ENCODE measurements at places on chromosomes 5 and 9.

DNA sequence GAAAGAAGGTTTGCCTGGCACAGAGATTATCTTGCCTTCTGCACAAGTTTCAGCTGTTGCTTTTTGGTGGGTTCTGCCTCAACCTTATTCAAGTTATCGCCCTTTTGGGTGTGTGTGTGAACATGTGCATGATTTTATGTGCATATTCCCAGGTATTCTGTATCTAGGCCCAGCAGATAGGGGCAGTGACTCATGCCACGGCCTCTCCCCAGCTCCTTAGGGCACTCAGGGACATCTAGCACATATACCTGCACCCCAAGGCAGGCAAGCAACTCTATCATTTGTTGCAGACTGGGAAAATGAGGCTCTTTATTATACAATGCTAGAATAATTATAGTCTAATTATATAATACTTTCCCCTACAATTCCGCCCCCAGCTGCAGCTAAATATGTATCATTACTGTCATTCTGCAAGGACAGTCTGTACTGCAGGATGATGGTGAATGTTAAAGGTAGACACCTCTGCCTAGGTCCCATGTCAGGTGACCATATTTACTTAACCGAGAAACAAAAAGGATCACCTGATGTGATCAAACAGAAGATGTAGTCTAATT, 128.9 kb downstream of the PDE8B start:
- no peak for DNase-seq
- H3K4me3 ChIP-seq, result no peak overlapping the region
- H3K36me3 ChIP-seq, result no peaks in the 10 kb centered on the region
- no peak overlapping the region for H3K27ac ChIP-seq

DNA sequence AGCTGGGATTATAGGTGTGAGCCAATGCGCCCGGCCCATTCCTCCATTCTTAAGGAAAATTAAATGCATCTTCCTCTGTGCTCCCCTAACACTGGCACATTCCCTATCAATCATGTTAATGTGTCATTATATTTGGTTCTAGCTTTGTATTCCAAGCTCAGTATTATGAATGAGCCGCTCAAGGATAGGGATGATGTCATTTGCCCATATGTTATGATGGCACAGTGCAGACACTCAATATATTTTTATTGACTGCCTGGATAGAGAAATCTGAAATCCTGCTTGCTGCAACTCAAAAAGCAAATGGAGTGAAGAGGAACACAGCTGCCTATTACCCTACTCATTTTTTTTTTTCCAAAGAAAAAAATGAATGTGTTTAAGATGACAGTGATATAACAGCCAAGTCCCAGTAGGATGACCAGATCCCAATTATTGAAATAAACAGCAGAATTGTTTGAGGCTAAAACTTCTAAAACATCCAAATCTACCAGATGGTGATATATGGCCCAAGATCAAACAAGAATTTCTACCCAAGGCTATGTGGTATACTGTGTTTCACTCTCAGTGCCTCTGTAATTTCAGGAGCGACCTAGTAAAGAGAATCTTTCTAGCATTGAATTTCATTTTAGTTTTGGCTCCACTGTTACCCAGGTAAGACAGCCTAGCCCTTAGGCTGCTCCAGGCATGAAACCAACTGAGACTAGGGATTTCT, 16.3 kb downstream of the SUSD1 start:
- H3K4me3 ChIP-seq, result no peak overlapping the region
- no peaks in the 10 kb centered on the region for H3K27me3 ChIP-seq
- no peaks in the 10 kb centered on the region for H3K36me3 ChIP-seq
- DNase-seq, result no peak

GRCh38 chr5:16271851-16272250, 92.3 kb upstream of the MARCHF11 start:
- no peaks in the 10 kb centered on the region for H3K36me3 ChIP-seq
- H3K4me3 ChIP-seq, result no peak overlapping the region
- H3K27me3 ChIP-seq, result no peaks in the 10 kb centered on the region
- no peaks in the 10 kb centered on the region for H3K4me1 ChIP-seq
- H3K27ac ChIP-seq, result no peak overlapping the region

DNA sequence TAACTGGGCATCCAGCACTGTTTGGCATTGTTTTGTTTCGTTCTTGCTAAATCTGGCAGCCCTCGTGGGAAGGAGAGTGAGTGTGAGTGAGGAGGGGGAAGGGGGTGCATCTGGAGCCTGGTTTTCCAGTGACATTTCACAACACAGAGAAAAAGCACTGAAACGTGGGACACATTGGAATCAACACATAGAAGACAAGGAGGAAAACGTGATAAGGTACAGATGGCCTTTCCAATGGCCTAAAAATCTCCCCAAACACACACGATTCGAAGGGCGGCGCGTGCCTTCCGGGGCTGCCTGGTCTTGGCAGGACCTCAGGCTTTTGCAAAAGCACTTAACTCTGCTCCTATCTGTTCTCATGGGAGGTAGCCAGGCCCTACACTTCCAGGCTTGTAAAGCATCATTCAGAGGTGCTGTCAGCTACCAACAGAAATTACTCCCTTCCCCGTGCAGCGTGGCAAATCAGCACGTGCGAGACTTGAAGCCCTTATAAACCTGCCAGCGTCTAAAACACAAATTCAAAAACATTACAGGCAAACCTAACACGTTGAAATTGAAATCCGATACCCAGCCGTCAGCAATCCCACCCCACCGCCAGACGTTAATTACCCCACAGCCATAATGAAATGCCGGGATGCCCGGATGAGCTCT, 129.4 kb downstream of the OLFM1 start:
- no peak for DNase-seq
- no peaks in the 10 kb centered on the region for H3K36me3 ChIP-seq
- H3K4me3 ChIP-seq, result no peak overlapping the region
- H3K27me3 ChIP-seq, result no peaks in the 10 kb centered on the region
- H3K27ac ChIP-seq, result no peak overlapping the region

DNA sequence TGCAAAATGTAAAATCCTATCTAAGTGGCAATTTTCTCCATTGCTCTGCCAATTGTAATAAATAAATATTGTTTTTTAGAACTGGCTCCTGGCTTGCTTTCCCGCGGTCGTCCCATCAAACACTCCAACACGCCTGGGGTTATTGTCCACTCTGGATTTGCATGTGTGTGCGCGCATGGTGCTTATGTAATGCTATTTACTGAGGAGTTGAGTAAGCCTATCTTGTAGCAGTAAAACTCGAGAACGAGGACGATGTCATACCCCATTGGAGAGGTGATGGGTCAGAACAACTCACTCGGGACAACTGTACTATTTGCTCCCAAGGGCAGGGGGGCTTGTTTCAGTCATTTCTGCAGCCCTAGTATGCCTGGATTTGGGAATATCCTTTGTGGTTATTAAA, 220.9 kb downstream of the PAX5 start:
- no peak overlapping the region for H3K4me3 ChIP-seq
- no peaks in the 10 kb centered on the region for H3K4me1 ChIP-seq
- no peak for DNase-seq
- no peaks in the 10 kb centered on the region for H3K36me3 ChIP-seq
- no peak overlapping the region for H3K27ac ChIP-seq

GRCh38 chr5:52738095-52738506, 49.6 kb upstream of the ITGA1 start:
- DNase-seq, result no peak
- no peak overlapping the region for H3K4me3 ChIP-seq
- peaks cover 8% of the 10 kb centered on the region for H3K4me1 ChIP-seq
- no peaks in the 10 kb centered on the region for H3K36me3 ChIP-seq
- H3K27me3 ChIP-seq, result no peaks in the 10 kb centered on the region

DNA sequence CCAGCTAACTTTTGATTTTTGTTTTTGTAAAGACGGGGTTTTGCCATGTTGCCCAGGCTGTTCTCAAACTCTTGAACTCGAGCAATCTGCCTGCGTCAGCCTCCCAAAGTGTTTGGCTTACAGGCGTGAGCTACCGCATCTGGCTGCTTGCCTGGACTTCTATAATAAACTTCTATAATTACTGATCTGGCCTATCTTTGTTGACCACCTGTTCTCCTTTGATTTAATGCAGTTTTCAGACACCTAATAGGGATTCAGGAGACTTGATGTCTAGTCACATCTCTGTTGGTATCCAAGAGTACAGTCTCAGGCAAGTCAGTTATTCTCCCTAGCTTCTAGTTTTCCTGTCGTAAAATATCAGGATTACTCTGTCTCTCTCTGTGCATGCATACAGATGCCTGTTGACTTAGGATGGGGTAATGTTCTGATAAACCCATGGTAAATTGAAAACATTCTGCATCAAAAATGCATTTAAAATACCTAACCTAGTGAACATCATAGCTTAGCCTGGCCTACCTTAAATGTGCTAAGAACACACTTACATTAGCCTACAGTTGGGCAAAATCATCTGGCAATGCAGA, 51.5 kb upstream of the NR3C1 start:
- no peak for DNase-seq
- H3K4me1 ChIP-seq, result no peaks in the 10 kb centered on the region
- no peaks in the 10 kb centered on the region for H3K27me3 ChIP-seq
- H3K27ac ChIP-seq, result no peak overlapping the region
- no peaks in the 10 kb centered on the region for H3K36me3 ChIP-seq

- H3K36me3 ChIP-seq, result no peaks in the 10 kb centered on the region
- H3K4me3 ChIP-seq, result no peak overlapping the region
- no peak overlapping the region for H3K27ac ChIP-seq
- no peaks in the 10 kb centered on the region for H3K4me1 ChIP-seq
- H3K27me3 ChIP-seq, result no peaks in the 10 kb centered on the region
- no peak for DNase-seq
Observed at GRCh38 chr5:163677092-163677491, 171.7 kb downstream of the MAT2B start.

DNA sequence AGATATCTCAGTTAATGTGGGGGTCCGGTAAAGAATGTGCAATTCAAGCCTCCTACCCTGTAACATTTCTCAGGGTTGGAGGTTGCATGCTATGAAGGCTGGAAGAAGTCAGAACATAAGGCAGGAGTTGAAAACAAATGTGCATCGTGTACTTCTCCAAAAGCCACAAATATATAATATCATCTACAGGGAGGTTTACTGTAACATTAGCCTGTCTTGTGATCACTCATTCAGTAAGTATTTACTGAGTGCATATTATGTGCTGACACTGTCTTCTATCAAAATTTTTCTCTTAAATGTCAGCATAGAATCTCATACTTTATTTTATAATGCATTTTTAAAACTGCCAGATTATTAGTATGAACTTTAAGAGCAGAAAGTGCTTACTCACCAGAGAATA, 105.6 kb upstream of the ZNF366 start:
- no peaks in the 10 kb centered on the region for H3K27me3 ChIP-seq
- no peaks in the 10 kb centered on the region for H3K4me1 ChIP-seq
- no peak overlapping the region for H3K4me3 ChIP-seq

GRCh38 chr5:77637170-77637997, 1.1 kb downstream of the OTP start:
- no peak overlapping the region for H3K27ac ChIP-seq
- H3K36me3 ChIP-seq, result no peaks in the 10 kb centered on the region
- H3K4me3 ChIP-seq, result no peak overlapping the region
- H3K27me3 ChIP-seq, result peaks cover 100% of the 10 kb centered on the region
- H3K4me1 ChIP-seq, result no peaks in the 10 kb centered on the region

DNA sequence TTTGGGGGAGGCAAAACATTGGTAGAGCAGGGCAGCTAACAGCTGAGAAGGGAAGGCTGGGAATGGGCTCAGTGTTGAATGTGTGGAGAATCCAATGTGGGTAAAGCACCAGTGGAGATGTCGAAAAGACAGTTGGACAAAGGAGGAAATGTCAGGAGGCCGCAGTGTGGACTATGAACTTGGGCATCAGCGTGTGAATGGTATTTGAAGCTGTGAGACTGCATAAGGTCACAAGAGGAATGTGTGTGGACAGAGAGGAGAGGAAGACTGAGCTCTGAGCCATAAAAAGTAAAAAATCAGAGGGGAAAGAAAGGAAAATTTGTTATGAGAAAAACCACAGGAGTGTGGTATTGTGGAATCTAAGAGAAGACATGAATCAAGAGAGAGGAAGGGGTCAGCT, 99.4 kb upstream of the ADAMTS16 start:
- no peaks in the 10 kb centered on the region for H3K27me3 ChIP-seq
- H3K4me1 ChIP-seq, result no peaks in the 10 kb centered on the region
- no peak overlapping the region for H3K4me3 ChIP-seq
- DNase-seq, result no peak
- H3K27ac ChIP-seq, result no peak overlapping the region

DNA sequence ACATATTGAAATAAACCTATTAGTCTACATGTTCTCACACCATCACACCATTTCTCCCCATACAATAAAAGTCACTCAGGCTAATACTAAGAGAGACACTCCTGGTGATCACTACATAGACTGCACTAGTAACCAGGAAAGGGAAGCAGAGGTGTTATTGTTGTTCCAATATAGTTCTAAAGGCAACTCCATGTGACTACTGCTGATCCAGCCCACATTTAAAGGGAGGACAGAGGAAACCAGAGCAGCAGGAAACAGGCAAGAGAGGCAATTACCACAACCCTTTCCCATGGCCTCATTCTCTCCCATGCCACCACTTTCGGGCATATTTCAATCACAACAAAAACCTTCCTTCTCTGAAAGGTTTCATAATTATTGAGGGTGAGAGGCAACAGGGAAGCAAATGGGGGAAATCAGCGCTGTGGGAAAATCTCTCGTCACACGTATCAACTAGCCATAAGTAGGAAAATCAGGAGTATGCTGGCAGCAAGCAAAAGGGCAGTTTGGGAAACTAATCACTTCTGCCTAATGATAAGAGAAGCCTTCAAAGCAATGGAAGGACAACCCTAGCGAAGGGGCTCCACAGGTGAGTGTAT, 1.8 kb downstream of the UBAP2 start:
- H3K27ac ChIP-seq, result peak overlapping the region; percentile 5
- H3K4me1 ChIP-seq, result peaks cover 14% of the 10 kb centered on the region
- no peaks in the 10 kb centered on the region for H3K27me3 ChIP-seq

DNA sequence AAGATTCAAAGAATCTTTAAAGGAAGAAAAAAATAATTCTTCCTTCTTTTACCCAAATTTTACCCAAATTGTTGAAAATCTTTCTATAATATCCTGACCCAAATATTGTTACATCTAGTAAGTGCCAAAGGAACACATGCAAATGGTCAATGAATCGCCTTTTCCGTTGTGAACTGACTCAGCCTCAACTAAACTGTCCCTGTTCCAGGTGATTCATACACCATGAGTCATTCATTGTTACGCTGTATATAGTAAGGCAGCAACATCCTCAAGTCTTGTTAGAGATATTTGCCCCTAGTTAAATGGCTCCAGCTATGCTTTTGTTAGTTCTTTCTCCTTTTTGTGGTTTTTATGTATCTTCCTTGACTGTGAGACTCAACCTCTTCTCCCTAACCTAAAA, 9.7 kb downstream of the PTGER4 start:
- no peak overlapping the region for H3K4me3 ChIP-seq
- no peak overlapping the region for H3K27ac ChIP-seq

- H3K4me1 ChIP-seq, result no peaks in the 10 kb centered on the region
- H3K27me3 ChIP-seq, result no peaks in the 10 kb centered on the region
- no peak for DNase-seq
- H3K36me3 ChIP-seq, result no peaks in the 10 kb centered on the region
- H3K27ac ChIP-seq, result no peak overlapping the region
Observed at GRCh38 chr5:172524573-172525021, 70.3 kb upstream of the SH3PXD2B start.

- DNase-seq, result no peak
- H3K27ac ChIP-seq, result no peak overlapping the region
- H3K4me1 ChIP-seq, result no peaks in the 10 kb centered on the region
- H3K36me3 ChIP-seq, result no peaks in the 10 kb centered on the region
- no peak overlapping the region for H3K4me3 ChIP-seq
Observed at GRCh38 chr5:60821488-60822284, 22.4 kb downstream of the ELOVL7 start.

Measured in thymus (tissue), 14 donors.